ENCODE measurements at places on chromosomes 6 and 20. TPM values are rescaled to one million over a fixed set of nuclear protein-coding genes. Genes with fewer than 3 reads are reported as not detected.
A peak's percentile ranks its signal among the peaks of the same experiment; 100 is the strongest.

GRCh38 chr20:49216991-49217578 is 2.1 kb upstream of the DDX27 start:
- H3K4me3 ChIP-seq: no peak overlapping the region
- H3K4me1 ChIP-seq: peaks cover 15% of the 10 kb centered on the region
- H3K27me3 ChIP-seq: no peaks in the 10 kb centered on the region
- H3K36me3 ChIP-seq: peaks cover 4% of the 10 kb centered on the region

- peak; percentile 40 for DNase-seq
- H3K4me3 ChIP-seq: no peak overlapping the region
- peaks cover 15% of the 10 kb centered on the region for H3K27me3 ChIP-seq
- no peak overlapping the region for H3K27ac ChIP-seq
Measured at GRCh38 chr20:44038681-44039123, 124.0 kb downstream of the TOX2 start.

DNA sequence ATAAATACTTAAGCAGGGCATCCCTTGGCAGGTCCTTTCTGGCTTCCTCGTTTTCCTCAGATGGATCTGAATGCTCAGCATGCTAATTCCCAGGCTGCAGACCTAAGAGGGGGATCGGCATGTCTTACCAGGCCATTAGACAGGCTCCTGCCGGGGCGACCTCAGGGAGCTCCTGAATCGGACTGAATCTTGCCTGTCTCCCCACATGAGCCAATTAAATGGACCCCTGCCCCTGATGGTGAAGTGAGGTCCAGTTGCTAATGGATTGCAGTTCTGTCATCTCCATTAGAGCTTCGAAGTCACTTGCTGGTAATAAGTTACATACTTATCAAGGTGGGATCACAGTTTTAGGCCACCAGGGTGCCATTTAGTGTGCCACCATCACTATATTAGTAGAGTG is 51.4 kb downstream of the NOL4L start:
- H3K4me1 ChIP-seq: no peaks in the 10 kb centered on the region
- no peaks in the 10 kb centered on the region for H3K36me3 ChIP-seq
- DNase-seq: no peak
- H3K27me3 ChIP-seq: no peaks in the 10 kb centered on the region
- H3K4me3 ChIP-seq: no peak overlapping the region
- H3K27ac ChIP-seq: no peak overlapping the region

DNA sequence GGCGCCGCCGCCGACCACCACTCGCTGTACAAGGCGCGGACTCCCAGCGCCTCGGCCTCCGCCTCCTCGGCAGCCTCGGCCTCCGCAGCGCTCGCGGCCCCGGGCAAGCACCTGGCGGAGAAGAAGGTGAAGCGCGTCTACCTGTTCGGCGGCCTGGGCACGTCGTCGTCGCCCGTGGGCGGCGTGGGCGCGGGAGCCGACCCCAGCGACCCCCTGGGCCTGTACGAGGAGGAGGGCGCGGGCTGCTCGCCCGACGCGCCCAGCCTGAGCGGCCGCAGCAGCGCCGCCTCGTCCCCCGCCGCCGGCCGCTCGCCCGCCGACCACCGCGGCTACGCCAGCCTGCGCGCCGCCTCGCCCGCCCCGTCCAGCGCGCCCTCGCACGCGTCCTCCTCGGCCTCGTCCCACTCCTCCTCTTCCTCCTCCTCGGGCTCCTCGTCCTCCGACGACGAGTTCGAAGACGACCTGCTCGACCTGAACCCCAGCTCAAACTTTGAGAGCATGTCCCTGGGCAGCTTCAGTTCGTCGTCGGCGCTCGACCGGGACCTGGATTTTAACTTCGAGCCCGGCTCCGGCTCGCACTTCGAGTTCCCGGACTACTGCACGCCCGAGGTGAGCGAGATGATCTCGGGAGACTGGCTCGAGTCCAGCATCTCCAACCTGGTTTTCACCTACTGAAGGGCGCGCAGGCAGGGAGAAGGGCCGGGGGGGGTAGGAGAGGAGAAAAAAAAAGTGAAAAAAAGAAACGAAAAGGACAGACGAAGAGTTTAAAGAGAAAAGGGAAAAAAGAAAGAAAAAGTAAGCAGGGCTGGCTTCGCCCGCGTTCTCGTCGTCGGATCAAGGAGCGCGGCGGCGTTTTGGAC is 2.0 kb downstream of the SOX4 start:
- H3K36me3 ChIP-seq: no peaks in the 10 kb centered on the region
- peak; percentile 67 for DNase-seq
- H3K27ac ChIP-seq: peak overlapping the region; percentile 95
- H3K27me3 ChIP-seq: no peaks in the 10 kb centered on the region
- peak overlapping the region; percentile 74 for H3K4me3 ChIP-seq
- H3K4me1 ChIP-seq: peaks cover 5% of the 10 kb centered on the region

IL17A gene
- not detected for total RNA-seq
